Common myeloid progenitor, CD34-positive (primary cell): ENCODE measurements at places on chromosomes 12 and 14.

GRCh38 chr12:46590991-46591703 is 218.6 kb upstream of the SLC38A2 start:
- DNase-seq, result no peak

GRCh38 chr14:75274899-75275569 is 3.6 kb upstream of the FOS start:
- DNase-seq, result peak; percentile 99

DNA sequence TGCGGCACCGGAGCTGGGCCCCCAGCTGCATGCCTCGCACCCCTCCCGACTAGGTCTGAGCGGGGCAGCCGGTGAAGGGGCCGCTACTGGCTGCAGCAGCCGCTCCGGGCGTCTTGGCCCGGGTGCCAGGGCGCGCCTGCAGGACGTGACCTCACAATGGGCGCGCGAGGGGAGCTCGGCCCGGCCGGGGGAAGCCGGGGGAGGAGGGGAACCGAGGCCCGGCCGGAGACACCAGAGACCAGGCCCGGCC is 353 bp downstream of the BAG5 start:
- no peak for DNase-seq

DNA sequence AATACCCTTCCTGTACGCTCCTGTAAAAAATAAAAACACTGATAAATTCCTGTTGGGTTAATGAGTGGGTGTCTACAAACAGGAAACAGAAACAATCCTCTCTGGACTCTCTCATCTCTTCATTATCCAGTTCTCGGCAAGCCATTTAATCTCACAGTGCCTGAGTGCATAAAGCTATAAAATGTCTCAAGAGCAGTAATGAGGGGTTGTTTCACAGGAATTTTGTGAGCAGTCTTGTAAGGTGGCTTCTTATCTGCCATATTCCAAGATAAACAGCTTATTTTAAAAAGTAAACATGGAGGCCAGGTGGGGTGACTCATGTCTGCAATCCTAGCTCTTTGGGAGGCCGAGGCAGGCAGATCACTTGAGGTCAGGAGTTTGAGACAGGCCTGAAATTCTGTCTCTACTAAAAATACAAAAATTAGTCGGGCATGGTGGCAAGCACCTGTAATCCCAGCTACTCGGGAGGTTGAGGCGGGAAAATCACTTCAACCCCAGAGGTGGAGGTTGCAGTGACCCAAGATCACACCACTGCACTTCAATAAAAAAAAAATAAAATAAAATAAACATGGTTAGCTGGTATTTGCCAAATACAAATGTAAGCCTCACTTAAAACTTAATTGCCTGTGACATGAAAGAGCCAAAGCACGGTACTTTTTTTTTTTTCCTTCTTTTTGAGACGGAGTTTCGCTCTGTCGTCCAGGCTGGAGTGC is 54.0 kb downstream of the CLIP1 start:
- DNase-seq, result no peak

DNA sequence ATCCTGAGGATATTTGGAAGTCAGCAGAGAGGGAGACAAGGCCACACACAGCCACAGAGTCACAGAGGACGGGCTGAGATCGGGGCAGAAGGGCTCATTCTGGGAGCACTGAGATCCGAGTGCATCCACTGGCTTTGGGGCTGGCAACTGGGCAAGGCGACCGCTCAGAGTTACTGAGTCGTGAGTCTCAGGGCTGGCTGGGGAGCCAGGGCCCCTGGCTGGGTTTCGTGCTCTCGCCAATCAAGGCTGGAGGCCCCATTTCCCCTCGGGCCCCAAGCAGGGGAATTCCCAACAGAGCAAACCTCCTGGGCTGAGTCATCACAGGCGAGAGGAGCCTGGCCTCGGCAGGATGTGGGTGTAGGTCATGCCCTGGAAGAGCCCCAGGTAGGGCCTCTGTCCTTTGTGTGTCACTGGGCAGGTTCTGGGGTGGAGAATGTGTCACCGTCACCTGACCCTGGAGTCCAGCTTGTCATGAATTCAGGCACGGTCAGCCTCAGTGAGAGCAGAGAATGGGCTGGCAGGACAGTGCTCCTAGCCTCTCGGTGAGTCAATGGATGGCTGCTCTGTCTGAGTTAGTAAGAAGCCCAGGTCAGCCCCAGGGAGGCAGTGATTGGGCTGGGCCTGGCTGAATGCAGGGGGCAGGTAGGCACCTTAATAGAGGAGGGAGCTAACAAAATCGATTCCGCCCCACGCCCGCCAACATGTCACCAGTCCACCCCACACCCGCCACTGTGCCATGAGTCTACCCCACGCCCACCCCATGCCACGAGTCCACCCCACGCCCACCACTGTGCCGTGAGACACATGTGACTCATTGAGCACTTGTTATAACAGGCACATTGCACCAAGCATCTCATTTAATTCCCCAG is 16.9 kb downstream of the ASB2 start:
- DNase-seq, result peak; percentile 98

GRCh38 chr12:80045594-80045993 is 53.7 kb upstream of the OTOGL start:
- no peak for DNase-seq

GRCh38 chr14:58501214-58501816 is 73.8 kb downstream of the KIAA0586 start:
- peak; percentile 85 for DNase-seq

DNA sequence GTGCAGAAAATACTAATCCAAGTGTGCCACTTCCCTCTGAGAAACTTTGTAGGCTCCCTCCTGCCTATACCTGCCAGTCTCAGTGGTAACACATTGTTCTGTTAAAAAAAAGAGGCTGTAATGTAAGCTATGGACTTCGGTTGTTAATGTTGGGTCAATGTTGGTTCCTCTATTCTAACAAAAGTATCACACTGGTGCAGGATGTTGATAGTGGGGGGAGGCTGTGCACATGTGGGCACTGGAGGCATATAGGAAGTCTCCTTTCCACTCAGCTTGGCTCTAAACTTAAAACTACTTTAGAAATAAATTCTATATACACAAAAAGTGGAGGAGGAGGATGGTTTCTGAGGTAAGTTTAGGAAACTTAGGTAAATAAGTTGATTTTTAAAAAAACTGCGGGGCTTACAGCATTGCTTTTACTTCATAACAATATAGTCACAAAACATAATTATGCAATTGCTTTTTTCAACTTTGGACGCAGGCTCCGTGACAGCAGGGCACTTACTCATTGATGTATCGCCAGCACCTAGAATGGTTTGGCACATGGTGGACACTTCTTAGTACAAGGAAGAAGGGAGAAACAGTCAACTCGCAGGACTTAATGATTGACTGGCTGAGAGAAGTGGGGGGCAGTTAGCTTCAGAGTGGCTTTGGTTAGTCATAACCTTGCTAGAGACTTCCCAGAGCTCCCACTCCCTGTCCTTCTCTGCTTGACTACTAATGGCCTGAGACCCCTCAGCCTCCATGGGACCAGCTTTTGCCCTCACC is 7.9 kb upstream of the NYNRIN start:
- DNase-seq, result peak; percentile 96

GRCh38 chr14:63475761-63476160 is 67.4 kb downstream of the PPP2R5E start:
- DNase-seq, result no peak

DNA sequence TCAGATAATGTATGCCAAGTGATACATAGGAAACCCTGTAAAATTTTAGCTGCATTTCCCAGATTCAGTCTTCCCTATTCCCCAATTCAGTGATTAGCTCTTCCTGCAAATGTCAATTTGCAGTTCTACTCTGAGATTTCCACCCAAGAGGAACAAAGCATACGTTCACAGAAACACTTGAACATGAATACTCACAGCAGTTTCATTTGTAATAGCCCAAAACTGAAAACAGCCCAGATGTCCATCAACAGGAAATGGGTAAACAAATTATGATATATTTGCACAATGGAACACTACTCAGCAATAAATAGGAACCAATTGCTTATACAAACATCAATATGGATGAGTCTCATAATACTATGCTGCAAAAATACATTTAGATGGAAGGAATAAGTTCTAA is 194.2 kb downstream of the GXYLT1 start:
- DNase-seq, result no peak

GRCh38 chr12:53289891-53290290 is 5.5 kb upstream of the PFDN5 start:
- no peak for DNase-seq

GRCh38 chr14:72975770-72976169 is 49.5 kb downstream of the DCAF4 start:
- DNase-seq, result no peak

DNA sequence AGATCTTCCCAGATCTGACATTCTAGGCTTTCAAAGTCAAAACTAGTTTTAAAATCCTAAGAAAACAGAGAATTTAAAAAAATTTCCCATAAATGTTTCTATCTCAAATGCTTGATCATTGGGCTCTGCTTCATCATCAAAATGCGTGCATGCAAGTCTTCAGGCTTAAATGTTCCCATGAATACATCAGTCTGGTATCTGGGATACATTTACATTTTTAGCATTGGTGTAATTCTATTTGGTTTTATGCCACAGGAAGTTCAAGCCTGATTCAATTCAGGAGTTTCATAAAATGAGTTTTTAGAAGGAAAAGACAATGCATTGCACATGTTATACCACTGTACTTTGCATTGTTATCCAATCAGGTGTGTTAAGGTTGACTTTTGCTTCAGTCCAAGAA is 336.4 kb downstream of the PCNX1 start:
- DNase-seq, result no peak

- no peak for DNase-seq
Measured at GRCh38 chr12:123021688-123022604, 41.5 kb downstream of the ARL6IP4 start.

DNA sequence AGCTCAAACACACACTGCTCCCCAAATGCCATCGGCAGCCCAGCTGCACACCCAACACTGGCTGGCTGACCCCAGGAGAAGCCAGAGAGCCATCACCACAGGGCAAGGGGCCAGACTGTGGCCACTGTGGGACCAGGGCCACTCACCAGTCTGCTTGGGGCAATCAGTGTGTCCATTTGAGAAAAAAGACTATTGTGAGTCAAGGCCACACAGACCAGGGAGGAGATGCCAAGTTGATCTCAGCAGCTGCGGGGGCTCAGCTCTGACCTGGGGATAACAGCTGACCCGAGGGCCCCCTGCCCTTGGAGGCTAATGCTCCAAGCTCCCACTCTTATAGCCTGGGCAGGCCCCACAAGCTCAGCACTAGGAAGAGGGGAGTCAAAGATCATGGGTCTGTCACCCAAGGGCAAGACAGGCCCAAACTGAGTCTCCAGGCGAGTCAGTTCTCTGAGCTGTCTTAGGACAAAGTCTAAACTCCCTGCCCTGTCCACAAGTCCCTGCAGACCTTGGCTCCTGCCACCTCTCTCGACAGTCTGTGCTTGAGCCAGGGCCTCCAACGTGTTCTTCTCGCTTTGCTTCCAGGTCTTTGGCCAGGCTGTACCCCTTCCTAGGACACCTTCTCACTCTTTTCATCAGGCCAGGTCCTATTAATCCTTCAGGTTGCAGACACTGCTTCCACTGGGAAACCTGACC is 30.1 kb upstream of the PNMA1 start:
- no peak for DNase-seq

- DNase-seq, result no peak
Measured at GRCh38 chr12:41344776-41345470, 156.8 kb downstream of the PDZRN4 start.

DNA sequence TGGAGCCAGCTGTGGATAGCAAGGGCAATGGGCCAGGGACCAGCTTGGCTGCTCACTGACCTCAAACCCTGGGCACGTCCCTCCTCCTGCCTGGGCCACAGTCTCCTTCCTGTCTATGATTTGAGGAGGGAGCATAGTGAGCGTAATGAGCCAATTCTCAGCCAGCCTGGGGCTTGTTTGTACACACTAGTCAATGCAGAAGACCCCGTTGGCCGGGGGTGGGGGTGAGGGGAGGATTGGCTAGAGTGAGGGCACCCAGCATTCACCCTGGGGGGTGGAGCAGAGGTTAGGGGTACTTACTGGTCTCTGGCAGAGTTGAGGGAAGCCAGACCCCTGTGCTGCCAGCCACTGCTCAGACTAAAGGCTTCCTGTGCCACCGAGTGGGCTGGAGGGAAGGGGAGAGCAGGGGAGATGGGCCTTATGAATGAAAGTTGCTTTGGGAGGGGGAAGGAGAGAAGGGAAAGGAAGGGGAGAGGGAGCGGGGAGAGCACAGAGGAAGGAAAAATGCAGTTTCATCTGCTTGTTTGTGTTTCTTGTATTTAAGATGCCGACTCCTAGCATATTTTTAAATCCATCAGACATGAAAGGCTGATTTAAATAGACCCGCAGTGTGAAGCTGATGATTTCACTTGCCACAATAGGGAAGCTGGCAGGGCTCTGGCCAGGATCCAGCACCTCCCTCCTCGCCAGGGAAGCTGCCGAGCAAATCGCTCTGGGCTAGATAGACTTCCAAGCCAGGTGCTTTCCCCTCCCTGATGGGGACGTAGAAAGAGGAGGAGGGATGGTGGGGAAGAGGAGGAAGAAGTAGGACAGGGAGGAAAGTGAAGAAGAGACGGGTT is 114.0 kb downstream of the PRMT8 start:
- peak; percentile 77 for DNase-seq

- no peak for DNase-seq
Measured at GRCh38 chr14:63290741-63291430, 27.8 kb downstream of the GPHB5 start.

GRCh38 chr14:27995691-27996090 is 770.9 kb upstream of the FOXG1 start:
- no peak for DNase-seq

GRCh38 chr12:9867531-9867930 is 1.6 kb downstream of the CLEC2B start:
- DNase-seq, result no peak

- no peak for DNase-seq
Measured at GRCh38 chr14:95655461-95655860, 30.8 kb upstream of the TCL1B start.

DNA sequence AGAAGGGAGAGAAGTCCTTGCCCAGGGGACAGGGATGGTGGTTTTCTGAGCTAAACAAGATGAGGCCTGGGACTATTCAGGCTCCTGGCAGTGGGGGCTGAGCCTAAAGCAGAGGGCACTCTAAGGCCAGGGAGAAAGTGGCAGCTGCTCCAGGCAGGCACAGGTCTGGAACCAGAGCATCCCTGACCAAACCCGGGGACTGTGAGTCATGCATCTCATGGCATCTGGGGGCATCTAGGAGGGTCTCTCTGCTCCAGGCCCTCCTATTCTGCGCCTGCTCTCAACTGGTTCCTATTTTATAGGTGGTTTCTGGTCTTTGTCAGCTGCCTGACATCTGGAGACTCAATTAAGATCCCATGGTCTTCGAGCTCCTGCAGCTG is 11.6 kb downstream of the KRT7 start:
- DNase-seq, result peak; percentile 86

DNA sequence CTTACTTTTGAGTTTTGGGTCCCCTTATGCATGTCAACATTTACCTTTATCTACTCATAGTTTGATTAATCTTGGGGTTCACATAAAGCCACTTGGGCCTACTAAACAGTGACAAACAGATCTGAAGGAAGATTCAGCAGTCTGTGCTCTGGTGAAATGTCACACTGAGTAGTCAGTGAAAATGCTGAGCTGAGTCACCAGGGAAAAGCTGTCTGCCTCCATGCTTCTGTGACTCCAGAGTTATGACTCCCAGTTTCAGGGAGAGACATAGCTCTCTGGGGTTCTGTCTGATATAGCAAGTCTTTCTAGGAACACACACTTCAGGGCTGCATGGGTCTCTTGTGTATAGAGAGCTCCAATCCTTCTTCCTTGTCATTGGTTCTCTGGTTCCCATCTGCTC is 406.3 kb upstream of the FAR2 start:
- DNase-seq, result no peak
